ENCODE measurements at places on chromosomes 1 and 21.

GRCh38 chr21:42652527-42653230, 742 bp upstream of the PDE9A start:
- DNase-seq = peak; percentile 86
- H3K36me3 ChIP-seq = peaks cover 8% of the 10 kb centered on the region
- peak overlapping the region; percentile 89 for H3K4me3 ChIP-seq
- H3K27ac ChIP-seq = peak overlapping the region; percentile 57
- peaks cover 22% of the 10 kb centered on the region for H3K27me3 ChIP-seq

DNA sequence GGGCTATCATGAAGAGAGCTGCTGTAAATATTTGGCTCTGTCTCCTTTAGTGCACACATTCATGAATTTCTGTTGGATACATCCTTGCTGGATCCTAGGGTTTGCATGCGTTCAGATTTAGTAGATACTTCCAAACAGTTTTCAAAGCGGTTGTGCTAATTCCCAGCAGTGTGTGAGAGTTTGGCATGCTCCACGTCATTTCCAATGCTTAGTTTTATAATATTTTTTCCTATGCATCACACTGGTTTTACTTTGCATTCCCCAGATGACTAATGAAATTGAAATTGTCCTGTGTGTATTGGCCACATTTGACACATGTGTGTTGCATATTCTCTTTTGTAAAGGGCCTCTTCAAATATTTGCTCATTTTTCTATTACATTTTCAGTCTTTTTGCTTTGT, 18.5 kb upstream of the AADACL3 start:
- no peaks in the 10 kb centered on the region for H3K36me3 ChIP-seq
- no peak overlapping the region for H3K4me3 ChIP-seq
- H3K27me3 ChIP-seq = peaks cover 5% of the 10 kb centered on the region
- no peak for DNase-seq
- no peaks in the 10 kb centered on the region for H3K4me1 ChIP-seq
- H3K27ac ChIP-seq = no peak overlapping the region

- H3K4me3 ChIP-seq = no peak overlapping the region
- DNase-seq = no peak
- no peaks in the 10 kb centered on the region for H3K27me3 ChIP-seq
- no peaks in the 10 kb centered on the region for H3K36me3 ChIP-seq
Measured at GRCh38 chr1:63857478-63857877, 83.7 kb downstream of the ROR1 start.

GRCh38 chr1:216598448-216598847, 124.8 kb downstream of the ESRRG start:
- peaks cover 3% of the 10 kb centered on the region for H3K27me3 ChIP-seq
- no peak overlapping the region for H3K4me3 ChIP-seq
- peaks cover 34% of the 10 kb centered on the region for H3K4me1 ChIP-seq

- peak overlapping the region; percentile 98 for H3K4me3 ChIP-seq
- H3K27me3 ChIP-seq = peaks cover 7% of the 10 kb centered on the region
- peaks cover 38% of the 10 kb centered on the region for H3K4me1 ChIP-seq
- peak overlapping the region; percentile 65 for H3K27ac ChIP-seq
- peaks cover 7% of the 10 kb centered on the region for H3K36me3 ChIP-seq
Measured at GRCh38 chr1:28887835-28888682, 26.3 kb upstream of the EPB41 start.

DNA sequence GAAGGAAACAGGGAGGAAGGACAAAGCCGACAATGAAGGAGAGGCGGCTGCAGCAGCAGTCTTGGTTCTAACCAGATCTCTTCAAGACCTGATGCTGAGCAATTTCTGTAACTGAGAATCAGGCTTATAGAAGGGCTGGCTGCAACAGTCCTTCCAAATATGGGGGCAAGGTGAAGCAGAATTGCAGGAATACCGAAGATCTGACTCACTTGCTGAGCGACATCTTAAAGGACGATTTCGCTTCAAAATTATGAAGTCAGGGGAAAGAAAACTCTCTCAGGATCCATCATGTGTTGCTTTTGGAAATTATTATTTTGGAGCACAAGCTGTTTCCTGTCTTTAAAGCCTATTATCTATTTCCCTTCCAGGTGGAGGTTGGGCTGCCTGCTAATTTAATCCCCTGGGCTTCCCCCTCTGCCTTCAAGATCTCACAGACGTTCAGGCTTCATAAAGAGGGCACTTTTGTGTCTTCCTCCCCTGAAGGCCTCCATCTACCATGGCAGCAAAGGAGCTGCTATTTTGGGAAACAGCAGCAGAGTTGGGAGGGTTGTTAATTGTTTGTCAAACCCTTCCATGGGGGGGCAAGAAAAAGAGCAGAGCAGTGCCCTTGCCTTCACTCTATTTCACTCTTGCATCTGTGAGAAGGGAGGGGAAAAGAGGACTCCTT, 10.8 kb upstream of the IER5 start:
- H3K4me1 ChIP-seq = peaks cover 22% of the 10 kb centered on the region
- H3K27ac ChIP-seq = peak overlapping the region; percentile 42
- H3K27me3 ChIP-seq = peaks cover 4% of the 10 kb centered on the region
- peaks cover 4% of the 10 kb centered on the region for H3K36me3 ChIP-seq
- no peak overlapping the region for H3K4me3 ChIP-seq

- no peak overlapping the region for H3K27ac ChIP-seq
- peaks cover 7% of the 10 kb centered on the region for H3K4me1 ChIP-seq
- H3K36me3 ChIP-seq = no peaks in the 10 kb centered on the region
- no peaks in the 10 kb centered on the region for H3K27me3 ChIP-seq
- H3K4me3 ChIP-seq = no peak overlapping the region
- DNase-seq = no peak
Measured at GRCh38 chr1:29878501-29878900, 642.2 kb downstream of the PTPRU start.

- H3K27me3 ChIP-seq = no peaks in the 10 kb centered on the region
- no peak for DNase-seq
- H3K4me3 ChIP-seq = no peak overlapping the region
- no peaks in the 10 kb centered on the region for H3K4me1 ChIP-seq
- H3K27ac ChIP-seq = no peak overlapping the region
- peaks cover 4% of the 10 kb centered on the region for H3K36me3 ChIP-seq
Measured at GRCh38 chr1:186421446-186421845, 39.5 kb downstream of the PDC start.

GRCh38 chr1:54405898-54406293, 298 bp downstream of the SSBP3 start:
- H3K36me3 ChIP-seq = peaks cover 25% of the 10 kb centered on the region
- H3K4me3 ChIP-seq = no peak overlapping the region
- peaks cover 65% of the 10 kb centered on the region for H3K4me1 ChIP-seq
- H3K27me3 ChIP-seq = peaks cover 7% of the 10 kb centered on the region

DNA sequence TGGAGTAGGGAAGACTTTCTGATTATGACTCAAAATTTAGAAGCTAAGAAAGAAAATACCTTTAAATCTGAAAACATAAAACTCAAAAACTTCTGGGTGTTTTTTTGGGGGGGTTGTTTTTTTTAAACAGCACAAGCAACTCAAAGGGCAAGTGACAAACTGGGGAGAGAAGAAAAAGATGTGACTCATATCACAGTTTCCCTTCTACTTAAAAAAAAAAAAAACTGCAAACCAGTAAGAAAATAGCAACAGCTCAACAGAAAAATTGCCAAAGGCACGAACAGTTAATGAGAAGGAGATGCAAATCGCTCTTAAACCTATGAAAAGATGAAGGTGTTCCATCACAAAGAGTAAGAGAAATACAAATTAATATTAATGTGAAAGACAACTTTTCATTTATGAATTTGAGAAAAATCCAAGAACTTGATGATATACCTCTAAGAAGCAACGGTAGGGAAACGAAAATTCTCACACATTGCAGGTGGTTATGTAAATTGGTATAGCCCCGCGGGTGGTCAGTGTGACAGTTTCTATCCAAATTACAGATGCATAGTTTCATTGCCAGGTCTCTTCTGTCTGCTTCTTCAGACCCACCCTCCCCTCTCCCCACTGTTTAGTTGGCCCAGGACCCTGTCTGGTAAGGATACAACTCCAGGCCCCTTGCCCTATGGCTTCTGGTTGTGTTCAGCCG, 9.0 kb downstream of the IFNAR2 start:
- DNase-seq = no peak
- H3K27me3 ChIP-seq = peaks cover 5% of the 10 kb centered on the region
- peak overlapping the region; percentile 37 for H3K4me3 ChIP-seq
- H3K36me3 ChIP-seq = peaks cover 48% of the 10 kb centered on the region

GRCh38 chr1:93537396-93537795, 89.5 kb downstream of the FNBP1L start:
- no peak overlapping the region for H3K4me3 ChIP-seq
- H3K27me3 ChIP-seq = no peaks in the 10 kb centered on the region
- no peak overlapping the region for H3K27ac ChIP-seq
- H3K36me3 ChIP-seq = no peaks in the 10 kb centered on the region

DNA sequence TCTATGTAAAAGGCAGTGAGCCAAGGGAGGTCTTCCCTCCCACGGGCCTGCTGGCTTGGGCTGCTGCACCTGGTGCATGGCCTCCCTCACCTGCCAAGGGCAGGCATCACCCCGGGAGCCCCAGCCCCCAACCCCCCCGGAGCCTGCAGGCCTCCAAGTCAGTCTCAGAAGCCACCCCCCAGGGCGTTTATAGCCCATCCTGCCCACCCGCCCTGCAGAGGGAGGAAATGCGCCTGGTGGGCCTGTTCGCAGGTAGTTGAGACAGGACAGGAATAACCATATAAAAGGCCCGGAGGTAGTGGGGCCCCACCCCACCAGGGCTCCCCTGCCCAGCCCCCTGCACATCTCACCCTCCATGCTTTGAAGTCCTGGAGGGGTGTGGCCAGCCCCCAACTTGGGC, 18.2 kb upstream of the ARF1 start:
- no peak for DNase-seq
- no peak overlapping the region for H3K27ac ChIP-seq
- H3K36me3 ChIP-seq = no peaks in the 10 kb centered on the region
- H3K4me3 ChIP-seq = no peak overlapping the region

DNA sequence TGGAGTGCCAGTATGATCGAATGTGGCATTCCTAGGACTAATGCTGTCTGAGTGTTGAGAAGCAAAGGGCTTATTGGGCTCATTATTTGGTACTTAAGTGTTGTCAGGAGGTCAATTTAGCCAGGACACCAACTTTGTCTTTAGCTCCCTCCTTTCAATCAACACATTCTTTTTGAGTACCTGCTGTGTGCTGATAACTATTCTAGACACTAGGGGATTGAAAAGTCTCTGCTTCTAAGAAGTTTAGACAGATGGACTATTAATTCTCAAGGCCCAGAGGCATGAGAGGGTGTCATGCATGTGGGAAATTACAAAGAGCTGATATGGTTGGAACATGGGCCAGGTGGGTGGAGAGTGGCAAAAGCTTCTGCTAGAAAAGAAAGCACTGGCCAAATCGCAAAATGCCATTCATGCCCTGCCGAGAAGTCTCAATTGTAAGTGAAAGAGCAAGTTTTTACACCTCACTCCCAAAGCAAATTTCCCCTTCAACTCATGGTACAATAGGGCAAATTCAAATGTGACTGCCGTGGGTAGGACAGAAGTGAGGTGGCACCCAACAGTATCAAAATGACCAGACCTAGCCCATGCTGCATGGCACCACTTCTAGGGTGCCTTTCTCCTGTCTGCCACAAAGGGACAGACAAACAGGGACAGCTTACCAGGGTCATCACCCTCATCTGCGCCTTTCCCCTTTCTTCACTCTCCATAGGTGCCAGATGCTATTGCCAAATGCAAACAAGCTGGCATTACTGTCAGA, 53.6 kb upstream of the LAX1 start:
- H3K4me1 ChIP-seq = no peaks in the 10 kb centered on the region
- H3K4me3 ChIP-seq = peak overlapping the region; percentile 65
- H3K27me3 ChIP-seq = peaks cover 1% of the 10 kb centered on the region
- no peak overlapping the region for H3K27ac ChIP-seq
- H3K36me3 ChIP-seq = peaks cover 62% of the 10 kb centered on the region

DNA sequence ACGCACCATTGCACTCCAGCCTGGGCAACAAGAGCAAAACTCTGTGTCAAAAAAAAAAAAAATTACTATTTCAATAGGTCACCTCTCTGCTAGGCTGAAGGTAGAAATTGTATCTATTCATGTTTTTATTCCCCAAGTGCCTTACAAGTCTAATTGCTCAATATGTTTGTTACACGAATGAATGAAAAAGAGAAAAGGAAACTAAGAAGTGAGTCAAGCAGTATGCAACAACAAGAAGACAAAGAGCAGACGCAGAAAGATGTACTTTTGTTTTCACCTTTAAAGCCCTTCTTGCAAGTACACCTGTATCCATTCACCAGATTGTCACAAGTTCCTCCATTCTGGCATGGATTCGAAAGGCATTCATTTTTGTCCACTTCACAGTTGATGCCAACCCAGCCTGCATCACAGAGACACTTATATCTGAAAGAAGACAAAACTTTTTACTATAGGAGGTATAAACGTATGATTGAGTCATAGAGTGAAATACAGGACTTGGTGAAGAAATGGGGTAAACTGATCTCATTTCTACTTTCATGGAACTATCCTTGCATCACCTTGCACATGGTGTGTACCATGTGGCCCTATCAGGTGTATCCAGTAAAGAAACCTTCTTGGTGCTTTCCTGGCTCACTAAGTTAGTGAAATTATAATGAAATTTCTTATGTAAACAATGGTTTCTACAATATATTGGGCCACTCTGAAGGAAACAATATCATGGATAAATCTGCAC, 57.1 kb upstream of the ADAM30 start:
- H3K36me3 ChIP-seq = no peaks in the 10 kb centered on the region
- no peaks in the 10 kb centered on the region for H3K27me3 ChIP-seq
- H3K27ac ChIP-seq = no peak overlapping the region
- no peak overlapping the region for H3K4me3 ChIP-seq

GRCh38 chr1:181593042-181593441, 109.7 kb downstream of the CACNA1E start:
- no peaks in the 10 kb centered on the region for H3K36me3 ChIP-seq
- H3K27ac ChIP-seq = no peak overlapping the region
- no peaks in the 10 kb centered on the region for H3K27me3 ChIP-seq
- H3K4me3 ChIP-seq = no peak overlapping the region
- H3K4me1 ChIP-seq = no peaks in the 10 kb centered on the region

DNA sequence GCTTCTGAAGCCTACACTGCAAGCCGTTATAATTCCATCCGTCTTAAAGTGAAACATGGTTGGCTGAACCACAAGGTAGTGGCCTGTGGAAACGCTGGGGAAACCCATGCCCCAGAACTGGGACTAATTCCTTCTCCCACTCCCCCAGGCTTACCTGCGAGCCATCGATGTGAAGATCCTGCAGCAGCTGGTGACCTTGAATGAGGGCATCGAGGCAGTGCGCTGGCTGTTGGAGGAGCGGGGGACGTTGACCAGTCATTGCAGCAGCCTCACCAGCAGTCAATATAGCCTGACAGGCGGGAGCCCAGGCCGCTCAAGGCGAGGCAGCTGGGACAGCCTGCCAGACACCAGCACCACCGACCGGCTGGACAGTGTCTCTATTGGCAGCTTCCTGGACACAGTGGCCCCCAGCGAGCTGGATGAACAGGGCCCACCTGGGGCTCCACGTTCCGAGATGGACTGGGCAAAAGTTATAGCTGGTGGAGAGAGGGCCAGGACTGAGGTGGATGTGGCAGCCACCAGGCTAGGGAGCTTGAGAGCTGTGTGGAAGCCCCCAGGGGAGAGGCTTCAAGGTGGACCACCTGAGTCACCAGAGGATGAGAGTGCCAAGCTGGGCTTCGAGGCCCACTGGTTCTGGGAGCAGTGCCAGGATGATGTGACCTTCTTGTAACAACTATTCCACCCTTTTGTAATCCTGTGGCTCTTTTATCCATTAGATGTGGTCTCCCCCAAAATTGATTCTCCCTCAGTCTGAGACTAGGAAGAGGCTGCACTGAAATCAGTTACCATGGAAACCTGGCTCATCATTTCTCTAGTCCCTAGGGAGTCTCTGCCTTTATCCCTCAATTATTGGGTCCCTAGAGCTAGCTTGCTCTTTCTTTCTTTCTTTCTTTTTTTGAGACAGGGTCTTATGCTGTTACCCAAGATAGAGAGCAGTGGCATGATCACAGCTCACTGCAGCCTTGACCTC, 16.7 kb downstream of the LURAP1 start:
- no peaks in the 10 kb centered on the region for H3K36me3 ChIP-seq
- H3K27ac ChIP-seq = no peak overlapping the region
- peaks cover 10% of the 10 kb centered on the region for H3K27me3 ChIP-seq
